Trophoblast cell (in vitro differentiated cells and primary cell): ENCODE measurements at places on chromosomes 2 and 18.

- no peaks in the 10 kb centered on the region for H3K36me3 ChIP-seq
- no peak overlapping the region for H3K4me3 ChIP-seq
- H3K27ac ChIP-seq, result no peak overlapping the region
Measured at GRCh38 chr18:29378651-29379136, 1201.8 kb upstream of the CDH2 start.

DNA sequence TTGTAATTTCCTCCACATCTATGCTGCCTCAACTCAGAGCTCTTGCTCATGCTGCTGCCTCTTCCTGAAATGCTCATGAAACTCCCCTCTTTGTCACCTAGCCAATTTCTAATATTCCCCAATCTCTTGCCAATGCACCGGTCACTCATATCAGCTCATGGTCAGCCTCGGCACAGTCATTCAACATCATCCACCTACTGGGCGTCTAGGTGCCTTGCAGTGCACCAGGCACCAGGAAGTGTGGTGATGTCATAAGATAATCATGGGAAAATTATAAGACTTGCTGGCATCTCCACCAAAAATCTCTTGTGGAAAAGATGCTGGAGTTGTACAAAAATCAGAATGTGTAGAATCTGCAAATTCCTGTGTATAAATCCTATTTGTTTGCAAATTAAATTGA is 52.6 kb upstream of the RAB27B start:
- H3K4me1 ChIP-seq, result peaks cover 2% of the 10 kb centered on the region
- peak; percentile 50 for DNase-seq
- no peak overlapping the region for H3K27ac ChIP-seq
- H3K4me3 ChIP-seq, result no peak overlapping the region

GRCh38 chr2:2870106-2870505 is 507.5 kb downstream of the EIPR1 start:
- no peak overlapping the region for H3K27ac ChIP-seq
- H3K27me3 ChIP-seq, result no peaks in the 10 kb centered on the region
- H3K36me3 ChIP-seq, result no peaks in the 10 kb centered on the region
- H3K4me3 ChIP-seq, result no peak overlapping the region
- no peaks in the 10 kb centered on the region for H3K4me1 ChIP-seq

GRCh38 chr18:23683671-23684070 is 5.6 kb upstream of the LAMA3 start:
- no peak overlapping the region for H3K27ac ChIP-seq
- no peak overlapping the region for H3K4me3 ChIP-seq
- no peaks in the 10 kb centered on the region for H3K4me1 ChIP-seq

- H3K27ac ChIP-seq, result no peak overlapping the region
- no peaks in the 10 kb centered on the region for H3K4me1 ChIP-seq
- DNase-seq, result no peak
- no peaks in the 10 kb centered on the region for H3K27me3 ChIP-seq
- no peaks in the 10 kb centered on the region for H3K36me3 ChIP-seq
- H3K4me3 ChIP-seq, result no peak overlapping the region
Measured at GRCh38 chr2:30714811-30715709, 92.2 kb downstream of the CAPN13 start.

- no peaks in the 10 kb centered on the region for H3K27me3 ChIP-seq
Measured at GRCh38 chr2:85415980-85416650, 2.4 kb upstream of the SH2D6 start.

DNA sequence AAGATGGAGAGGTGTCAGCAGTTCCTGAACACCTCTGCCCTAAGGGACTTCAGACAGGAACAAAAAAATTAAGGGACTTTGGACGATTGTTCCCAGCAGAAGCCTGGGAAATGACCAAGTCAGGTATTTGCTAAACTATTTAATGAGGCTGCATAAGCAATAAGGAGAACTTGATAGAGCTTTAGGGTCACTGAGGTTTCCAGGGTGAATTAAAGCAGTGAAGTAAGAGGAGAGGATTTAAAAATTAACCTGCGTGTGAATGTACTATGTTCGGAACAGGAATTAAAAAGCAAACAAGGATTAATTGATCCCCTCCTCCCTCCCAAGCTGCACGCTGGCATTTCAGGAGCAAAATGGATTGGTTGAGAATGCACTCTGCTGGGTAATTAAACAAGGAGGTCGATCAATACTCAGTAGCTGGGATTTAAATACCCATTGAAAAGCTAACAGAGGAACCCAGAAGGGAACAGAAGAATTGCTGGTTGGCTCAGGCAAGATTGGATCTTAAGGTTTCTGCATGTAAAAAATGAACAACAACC is 157.2 kb downstream of the RNF152 start:
- no peak overlapping the region for H3K27ac ChIP-seq
- no peaks in the 10 kb centered on the region for H3K27me3 ChIP-seq
- no peak for DNase-seq
- peaks cover 4% of the 10 kb centered on the region for H3K4me1 ChIP-seq

- no peaks in the 10 kb centered on the region for H3K36me3 ChIP-seq
- H3K4me1 ChIP-seq, result peaks cover 5% of the 10 kb centered on the region
- H3K27ac ChIP-seq, result no peak overlapping the region
- H3K4me3 ChIP-seq, result no peak overlapping the region
- no peaks in the 10 kb centered on the region for H3K27me3 ChIP-seq
Measured at GRCh38 chr18:48742706-48743475, 204.1 kb downstream of the CTIF start.

- no peaks in the 10 kb centered on the region for H3K36me3 ChIP-seq
- no peaks in the 10 kb centered on the region for H3K4me1 ChIP-seq
- H3K27me3 ChIP-seq, result no peaks in the 10 kb centered on the region
- H3K4me3 ChIP-seq, result no peak overlapping the region
- DNase-seq, result no peak
- no peak overlapping the region for H3K27ac ChIP-seq
Measured at GRCh38 chr2:98078701-98079100, 8.3 kb upstream of the VWA3B start.
